ENCODE measurements at places on chromosomes 7 and 10. TPM values are rescaled to one million over a fixed set of nuclear protein-coding genes. Genes with fewer than 3 reads are reported as not detected.

Gene ITGA8
- polyA plus RNA-seq: not detected

Gene HKDC1
- 0.34 TPM for polyA plus RNA-seq

Gene NME8
- polyA plus RNA-seq: not detected

Gene VAX1
- polyA plus RNA-seq: not detected

Gene PKD2L1
- not detected for polyA plus RNA-seq

Gene COL1A2
- polyA plus RNA-seq: 9,902 TPM

Gene LRRD1
- not detected for polyA plus RNA-seq

Gene TDRD1
- polyA plus RNA-seq: not detected

Gene FANK1
- 7.9 TPM for polyA plus RNA-seq

Gene HTR5A
- polyA plus RNA-seq: not detected

Gene CCDC146
- 0.87 TPM for polyA plus RNA-seq
